ENCODE measurements at places on chromosomes 7 and 10.

DNA sequence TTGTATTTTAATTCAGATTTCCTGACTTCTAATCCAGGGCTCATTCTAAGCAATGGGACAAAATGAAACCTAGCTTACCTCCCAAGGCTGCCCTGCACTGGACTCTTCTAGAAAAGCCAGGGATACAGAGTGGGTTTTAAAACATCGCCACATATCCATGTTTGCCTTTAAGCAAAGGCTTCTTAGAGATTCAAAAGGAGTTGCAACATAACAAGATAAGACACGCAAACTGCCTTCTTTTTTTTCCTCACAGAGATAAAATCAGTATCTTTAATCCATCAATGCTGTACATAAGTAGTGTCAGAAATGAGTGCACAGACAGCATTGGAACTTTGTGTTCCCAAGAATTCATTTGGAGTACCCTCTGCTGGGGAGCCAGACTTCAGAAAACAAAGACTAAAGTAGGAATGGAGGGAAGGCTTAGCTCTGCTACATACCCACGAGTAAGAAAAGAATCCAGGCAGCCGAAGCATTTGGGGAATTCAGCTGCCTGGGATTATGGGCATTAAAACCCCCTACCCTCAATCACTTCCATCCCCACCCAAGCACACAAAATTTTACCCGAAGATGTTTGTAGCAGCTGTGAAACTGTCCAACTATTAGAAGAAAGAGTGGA is 427.8 kb downstream of the ARL4A start:
- DNase-seq: no peak

DNA sequence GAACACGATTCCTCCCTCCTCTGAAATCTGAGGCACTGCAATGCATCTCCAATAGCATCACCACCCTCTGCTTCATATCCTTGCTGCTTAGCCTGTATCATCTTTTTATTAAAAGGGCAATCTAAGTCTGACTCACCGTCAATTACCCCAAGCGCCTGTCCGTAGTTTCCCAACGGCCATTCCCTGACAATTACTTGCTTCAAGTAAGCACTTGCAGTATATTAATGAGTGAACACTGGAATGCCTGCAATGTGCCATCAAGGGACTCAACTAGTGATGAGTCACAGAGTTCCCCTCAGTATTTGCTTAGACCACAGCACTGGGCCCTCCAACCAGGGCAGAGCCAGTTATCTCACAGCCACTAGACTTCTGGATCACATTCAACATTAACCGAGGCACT is 19.5 kb upstream of the PPP1R3C start:
- DNase-seq: no peak

DNA sequence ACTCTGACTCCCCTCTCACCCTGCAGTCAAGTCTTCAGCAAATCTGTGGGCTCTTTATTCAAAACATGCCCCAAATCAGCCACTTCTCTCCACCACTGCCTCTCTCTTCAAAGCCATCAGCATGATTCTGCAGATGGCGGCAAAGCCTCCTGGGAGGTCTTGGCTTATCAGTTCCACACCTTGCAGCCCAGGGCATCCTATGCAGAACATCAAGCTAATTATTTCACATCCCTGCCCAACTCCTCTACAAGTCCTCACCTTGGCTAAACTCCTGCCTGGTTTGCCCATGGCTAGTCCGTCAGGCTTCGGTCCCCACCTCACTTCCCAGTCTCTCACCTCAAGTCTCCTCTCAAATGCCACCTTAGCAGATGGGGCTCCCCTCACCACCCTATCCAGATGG is 70.2 kb downstream of the PIP4K2A start:
- DNase-seq: no peak

- no peak for DNase-seq
Observed at GRCh38 chr7:29424295-29424983, 139.2 kb upstream of the PRR15 start.

DNA sequence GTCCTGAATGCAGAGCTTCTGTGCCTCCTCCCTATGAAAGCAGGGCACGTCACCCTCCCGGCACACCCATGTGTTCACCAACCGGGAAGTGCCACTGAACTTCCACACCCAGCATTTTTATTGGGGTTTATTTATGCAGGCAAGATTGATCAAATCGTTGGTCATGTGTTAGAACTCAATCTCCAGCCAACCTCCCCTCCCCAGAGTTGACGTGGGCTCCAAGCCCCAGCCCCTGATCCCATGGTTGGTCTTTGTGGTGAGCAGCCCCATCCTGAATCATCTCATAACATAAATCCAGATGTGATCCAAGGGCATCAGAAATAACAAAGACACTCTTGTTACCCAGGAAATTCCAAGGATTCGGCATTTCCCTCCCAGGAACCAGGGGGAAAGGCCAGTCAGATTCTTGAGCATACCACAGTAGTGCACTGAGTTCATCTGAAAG is 151.2 kb downstream of the TPST1 start:
- DNase-seq: no peak

DNA sequence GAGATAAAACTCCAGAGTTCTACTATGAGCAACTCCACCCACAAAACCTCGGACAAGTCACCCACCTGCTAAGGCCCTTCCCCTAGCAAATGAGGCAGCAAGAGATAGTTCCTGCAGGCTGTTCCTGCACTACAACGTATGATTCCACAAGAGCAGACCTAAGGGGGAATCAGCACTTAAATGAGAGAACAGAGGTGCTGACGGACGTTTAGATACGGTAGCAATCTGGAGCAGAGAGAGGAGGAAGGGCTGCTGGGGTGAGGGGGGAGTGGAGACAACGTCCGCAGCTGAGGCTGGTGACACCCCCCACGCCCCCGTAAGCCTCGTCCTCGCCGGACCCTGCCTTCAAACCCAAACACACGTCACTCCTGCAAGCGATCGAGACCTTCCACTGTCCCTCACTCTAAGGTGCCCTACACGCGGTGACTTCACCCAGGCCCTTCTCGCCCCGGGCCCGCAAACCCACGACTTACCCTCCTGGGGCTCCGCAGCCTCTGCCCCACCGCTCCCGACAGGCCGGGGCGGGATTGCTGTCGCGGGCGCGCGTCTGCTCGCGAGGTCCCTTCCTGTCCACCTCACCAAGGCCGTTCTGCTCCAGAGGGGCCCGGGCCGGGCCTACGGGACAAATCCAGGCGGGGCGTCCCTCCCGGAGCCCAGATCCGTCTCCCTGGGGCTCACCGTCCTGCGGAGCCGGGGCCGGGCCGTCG is 635 bp downstream of the ZNF12 start:
- peak; percentile 6 for DNase-seq

- no peak for DNase-seq
Observed at GRCh38 chr7:4065190-4065589, 616.9 kb upstream of the FOXK1 start.

- DNase-seq: no peak
Observed at GRCh38 chr7:55458351-55458750, 93.2 kb downstream of the LANCL2 start.

GRCh38 chr10:72335394-72336258 is 19.1 kb downstream of the DNAJB12 start:
- DNase-seq: peak; percentile 52

DNA sequence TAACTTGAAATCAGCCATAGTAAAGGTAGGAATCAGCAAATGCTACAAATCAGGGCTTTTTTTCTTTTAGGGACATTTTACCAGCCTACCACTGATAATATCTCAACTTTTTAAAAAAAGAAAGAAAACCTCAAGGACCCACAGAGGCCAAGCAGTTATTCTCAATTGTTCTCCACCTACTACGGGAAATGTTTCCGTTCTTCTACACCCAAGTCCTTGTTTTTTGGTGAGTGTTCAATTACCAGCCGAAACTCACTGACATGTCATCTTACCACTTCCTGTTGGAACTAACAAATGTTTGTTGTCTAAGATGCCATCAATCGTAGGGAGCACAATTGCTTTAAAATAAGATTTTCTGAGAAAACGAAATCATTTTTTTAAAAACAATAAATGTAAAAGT is 50.2 kb upstream of the CDK1 start:
- peak; percentile 4 for DNase-seq
